ENCODE measurements at places on chromosomes 6 and 20.
A peak's percentile ranks its signal among the peaks of the same experiment; 100 is the strongest.

DNA sequence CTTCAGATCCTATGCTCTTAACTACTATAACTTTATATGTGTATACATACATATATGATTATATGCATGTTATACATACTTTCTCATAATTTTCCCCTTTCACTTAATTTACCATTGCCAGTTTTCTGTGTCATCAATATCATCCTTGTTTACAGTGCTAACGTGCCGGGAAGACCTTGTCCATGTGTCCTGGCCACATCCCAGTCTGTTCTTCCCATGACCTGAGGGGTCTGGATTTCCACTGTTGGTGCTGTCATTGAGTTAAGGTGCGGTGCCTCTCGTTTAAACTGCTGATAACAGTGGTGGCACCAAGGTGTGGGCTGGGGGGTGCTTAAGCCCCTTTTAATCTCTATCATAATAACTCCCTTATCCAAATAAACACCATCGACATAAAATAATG lies 8.5 kb upstream of the SDCBP2 start:
- no peak for DNase-seq

- DNase-seq, result no peak
These were observed 399.9 kb downstream of the DOK5 start for GRCh38 chr20:54875307-54875706.

DNA sequence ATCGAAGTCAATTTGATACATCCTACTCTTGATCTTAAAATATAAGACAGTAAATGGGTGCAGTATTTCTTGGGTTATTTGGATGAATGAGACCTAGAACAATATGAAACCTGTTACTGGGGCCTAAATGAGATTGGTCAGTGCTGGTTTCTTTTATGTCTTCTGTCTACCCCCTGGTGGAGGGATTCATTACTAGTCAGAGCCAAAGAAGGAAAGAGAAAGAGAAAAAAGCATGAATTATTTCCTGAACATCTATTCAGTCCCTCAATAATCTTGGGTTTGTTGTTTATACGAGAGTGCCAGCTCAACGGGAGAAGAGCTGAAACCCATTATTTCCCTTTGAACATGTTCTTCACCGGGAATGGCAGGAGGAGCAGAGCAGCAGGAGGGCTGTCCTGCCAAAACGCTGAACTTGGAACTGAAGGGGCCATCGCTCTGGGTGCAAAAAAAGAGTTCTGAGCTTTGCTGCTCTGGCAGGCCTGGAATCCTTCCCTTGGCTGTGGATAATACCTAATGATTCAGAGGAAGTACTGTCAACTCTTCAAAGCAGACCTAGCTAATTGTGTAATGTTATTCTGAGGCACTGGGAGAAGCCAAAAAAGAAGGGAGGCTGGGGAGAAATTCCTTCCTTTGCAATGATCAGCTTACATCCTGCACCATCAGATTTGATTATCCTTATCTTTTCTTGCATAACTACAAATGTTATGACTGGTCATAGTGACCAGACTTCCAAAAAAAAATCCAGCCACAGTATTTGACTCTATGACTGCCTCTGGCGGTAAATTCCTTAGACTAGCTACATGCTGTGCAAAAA lies 72.0 kb downstream of the BLOC1S5 start:
- DNase-seq, result peak; percentile 82

- peak; percentile 81 for DNase-seq
These were observed 102.4 kb upstream of the SUPT3H start for GRCh38 chr6:45479834-45480751.
